PC-9 (cell line): ENCODE measurements at places on chromosomes 5 and 9. TPM values are rescaled to one million over a fixed set of nuclear protein-coding genes. Genes with fewer than 3 reads are reported as not detected.

- H3K27ac ChIP-seq: no peak overlapping the region
- H3K36me3 ChIP-seq: no peaks in the 10 kb centered on the region
- H3K27me3 ChIP-seq: no peaks in the 10 kb centered on the region
- no peak for DNase-seq
- no peak overlapping the region for H3K4me3 ChIP-seq
These were observed 372.4 kb downstream of the MAT2B start for GRCh38 chr5:163877865-163878264.

- peaks cover 17% of the 10 kb centered on the region; the same call in 1 of the 2 replicates for H3K36me3 ChIP-seq
- H3K4me1 ChIP-seq: peaks cover 14% of the 10 kb centered on the region; the same call in 1 of the 2 replicates
- no peaks in the 10 kb centered on the region for H3K27me3 ChIP-seq
- peak overlapping the region; percentile 28 for H3K27ac ChIP-seq
- no peak for DNase-seq
These were observed 52.3 kb upstream of the FAM120AOS start for GRCh38 chr9:93505541-93506132.

DNA sequence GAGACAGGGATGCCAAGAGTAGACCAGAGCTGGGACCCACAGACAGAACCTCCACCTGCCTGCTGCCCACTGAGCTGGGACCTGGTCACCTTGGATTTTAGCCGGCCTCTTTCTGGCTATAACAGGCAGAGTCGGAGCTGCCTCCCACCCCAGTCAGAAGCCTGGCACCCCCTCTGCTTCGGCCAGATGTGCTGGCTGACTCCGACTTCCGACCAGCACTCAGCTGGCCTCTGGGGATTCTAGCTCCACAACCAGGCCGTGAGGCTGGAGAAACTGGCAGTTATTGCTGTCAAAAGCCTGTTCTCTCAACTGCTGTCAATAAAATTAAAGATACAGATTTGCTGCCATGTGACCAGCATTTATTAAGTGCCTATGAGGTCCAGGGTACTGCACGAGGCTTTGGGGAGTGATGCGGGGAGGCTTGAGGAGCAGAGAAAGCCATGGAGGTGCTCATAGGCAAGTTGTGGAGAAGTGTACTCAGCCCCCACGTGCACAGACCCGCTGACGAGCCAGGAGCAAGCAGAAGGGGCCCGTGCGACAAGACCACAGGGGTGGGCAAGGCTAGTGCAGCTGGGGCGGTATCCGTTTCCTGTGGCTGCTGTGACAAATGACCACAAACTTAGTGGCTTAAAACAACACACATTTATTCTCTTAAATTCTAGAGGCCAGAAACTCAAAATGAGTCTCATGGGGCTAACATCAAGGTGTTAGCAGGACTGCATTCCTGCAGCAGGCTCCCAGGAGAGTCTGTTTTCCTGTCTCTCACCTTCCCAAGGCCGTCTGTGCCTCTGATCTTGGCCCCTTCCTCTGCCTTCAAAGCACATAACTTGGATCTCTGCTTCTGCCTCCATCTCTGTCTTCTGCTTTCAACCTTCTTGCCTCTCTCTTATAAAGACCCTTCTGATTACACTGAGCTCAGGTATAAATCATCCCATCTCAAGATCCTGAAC lies 13.1 kb downstream of the GFI1B start:
- H3K4me1 ChIP-seq: no peaks in the 10 kb centered on the region
- peaks cover 99% of the 10 kb centered on the region for H3K27me3 ChIP-seq
- H3K27ac ChIP-seq: no peak overlapping the region
- DNase-seq: no peak
- H3K36me3 ChIP-seq: no peaks in the 10 kb centered on the region

GRCh38 chr9:107685901-107686300 lies 196.3 kb upstream of the KLF4 start:
- H3K4me1 ChIP-seq: no peaks in the 10 kb centered on the region
- H3K27ac ChIP-seq: no peak overlapping the region
- no peak for DNase-seq
- no peaks in the 10 kb centered on the region for H3K27me3 ChIP-seq
- H3K36me3 ChIP-seq: no peaks in the 10 kb centered on the region
- H3K4me3 ChIP-seq: no peak overlapping the region

DNA sequence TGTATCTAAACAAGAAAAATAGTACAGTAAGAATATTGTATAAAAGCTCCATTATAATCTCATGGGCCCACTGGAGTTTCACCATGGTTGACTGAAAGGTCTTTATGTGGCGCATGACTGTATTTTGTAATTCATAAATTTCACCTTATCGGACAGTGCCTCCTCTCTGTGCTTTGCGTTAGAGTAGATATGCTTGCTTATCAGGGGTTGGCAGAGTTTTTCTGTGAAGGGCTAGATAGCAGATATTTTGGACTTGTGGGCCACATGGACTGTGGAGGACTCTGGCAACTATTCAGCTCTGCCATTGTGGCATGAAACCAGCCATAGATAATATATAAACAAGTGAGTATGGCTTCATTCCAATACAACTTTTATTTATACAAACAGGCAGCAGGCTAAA lies 23.2 kb downstream of the GAPVD1 start:
- H3K4me1 ChIP-seq: peaks cover 12% of the 10 kb centered on the region
- no peaks in the 10 kb centered on the region for H3K27me3 ChIP-seq
- H3K36me3 ChIP-seq: no peaks in the 10 kb centered on the region; the same call in 1 of the 2 replicates
- no peak for DNase-seq
- H3K27ac ChIP-seq: no peak overlapping the region

The GRXCR2 gene
- total RNA-seq: not detected in 2 replicates

The TNPO1 gene
- total RNA-seq: 135 and 185 TPM in 2 replicates
